Sigmoid colon (tissue), 7 donors: ENCODE measurements at places on chromosomes 12 and 14. TPM values are rescaled to one million over a fixed set of nuclear protein-coding genes. Genes with fewer than 3 reads are reported as not detected.
A peak's percentile ranks its signal among the peaks of the same experiment; 100 is the strongest.

HOXC12 gene
- total RNA-seq: not detected

GRCh38 chr12:121634836-121635235 is 8.5 kb downstream of the ORAI1 start:
- no peaks in the 10 kb centered on the region for H3K36me3 ChIP-seq
- H3K4me3 ChIP-seq: no peak overlapping the region
- no peaks in the 10 kb centered on the region for H3K27me3 ChIP-seq
- no peaks in the 10 kb centered on the region for H3K4me1 ChIP-seq
- no peak for DNase-seq

DNA sequence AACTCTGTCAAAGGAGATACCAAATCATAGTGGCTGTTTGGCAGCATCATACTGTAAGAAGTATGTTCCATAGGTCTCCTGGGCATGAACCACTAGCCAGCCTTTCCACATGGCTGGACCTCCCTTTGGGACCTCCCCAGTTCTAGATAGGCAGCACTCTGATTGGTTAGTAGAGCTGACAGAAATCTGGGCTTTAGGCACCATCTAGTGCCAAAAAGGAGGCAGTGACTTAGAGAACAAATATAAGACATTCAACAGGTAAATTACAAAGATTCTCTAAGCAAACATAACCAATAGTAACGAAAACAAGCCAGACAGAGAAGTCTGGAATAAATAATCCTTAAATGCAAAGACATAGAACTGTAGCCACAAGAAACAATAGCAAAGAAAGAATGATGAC is 148.0 kb upstream of the PDE3A start:
- peak overlapping the region; percentile 32 for H3K27ac ChIP-seq
- no peaks in the 10 kb centered on the region for H3K4me1 ChIP-seq
- no peak for DNase-seq
- H3K4me3 ChIP-seq: no peak overlapping the region

DNA sequence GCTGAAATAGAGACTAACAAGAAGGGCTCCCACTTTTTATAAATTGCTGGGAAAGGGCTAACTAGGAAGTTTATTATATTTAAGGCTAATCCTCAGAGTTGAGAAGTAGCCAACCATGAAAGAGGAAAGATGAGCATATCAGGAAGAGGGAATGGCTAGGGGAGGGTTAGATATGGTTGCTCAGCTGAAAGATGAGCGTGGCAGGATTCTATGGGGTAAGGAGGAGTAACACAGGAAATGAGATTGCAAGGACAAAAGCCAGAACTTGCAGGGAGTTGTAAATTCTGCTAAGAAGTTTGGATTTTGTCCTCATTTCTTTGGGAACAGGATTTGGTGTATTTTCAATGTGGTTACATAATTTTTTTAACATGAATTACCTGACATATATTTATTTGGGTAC is 127.4 kb upstream of the ATP2B1 start:
- no peak for DNase-seq
- H3K27me3 ChIP-seq: no peaks in the 10 kb centered on the region
- H3K4me1 ChIP-seq: no peaks in the 10 kb centered on the region
- H3K27ac ChIP-seq: no peak overlapping the region
- no peak overlapping the region for H3K4me3 ChIP-seq

DNA sequence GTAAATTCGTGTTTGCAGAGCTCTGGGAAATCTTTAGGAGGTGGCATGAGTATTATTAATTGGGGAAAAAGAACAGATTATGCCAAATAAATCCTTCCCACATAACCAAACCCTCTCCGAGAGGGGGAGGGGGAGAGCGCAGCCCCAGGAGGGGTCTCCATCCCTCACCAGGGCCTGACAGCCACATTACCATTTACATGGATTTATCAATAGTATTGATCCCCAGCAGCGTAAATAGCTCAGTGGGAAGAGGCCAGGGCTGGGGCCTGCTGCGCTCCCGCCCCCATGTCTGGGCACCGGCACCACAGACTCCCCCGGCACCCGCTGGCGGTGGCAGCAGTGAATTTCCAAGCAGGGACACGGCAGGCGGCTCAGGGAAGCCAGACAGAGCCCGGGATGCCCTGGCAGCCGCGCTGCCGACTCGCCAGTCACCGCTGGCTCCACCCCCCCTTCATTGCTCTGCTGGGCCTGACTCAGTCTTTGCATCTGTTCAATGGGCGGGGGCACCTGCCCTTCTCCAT is 2.4 kb downstream of the NCOR2 start:
- DNase-seq: no peak
- H3K4me3 ChIP-seq: peak overlapping the region; percentile 96
- H3K27ac ChIP-seq: peak overlapping the region; percentile 100
- H3K36me3 ChIP-seq: no peaks in the 10 kb centered on the region

DNA sequence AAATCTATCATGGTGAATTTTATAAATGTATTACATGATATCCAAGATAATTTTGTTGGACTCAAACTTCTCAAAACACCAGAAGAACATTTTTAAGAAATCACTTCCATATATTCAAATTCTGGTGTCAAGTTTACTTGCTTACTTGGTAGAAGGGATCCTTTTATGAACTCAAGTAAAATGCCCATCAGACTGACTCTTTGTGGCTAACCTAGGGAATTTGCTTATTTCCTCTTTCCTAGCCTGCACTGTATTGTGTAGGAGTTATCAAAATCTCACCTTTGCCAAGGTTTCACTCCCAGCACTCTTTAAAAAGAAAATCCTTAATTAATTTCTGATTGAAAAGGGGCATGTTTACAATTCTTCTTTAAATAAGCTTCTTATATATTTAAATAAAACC is 196.5 kb downstream of the DUSP6 start:
- no peak overlapping the region for H3K27ac ChIP-seq
- H3K36me3 ChIP-seq: no peaks in the 10 kb centered on the region
- no peaks in the 10 kb centered on the region for H3K27me3 ChIP-seq

DNA sequence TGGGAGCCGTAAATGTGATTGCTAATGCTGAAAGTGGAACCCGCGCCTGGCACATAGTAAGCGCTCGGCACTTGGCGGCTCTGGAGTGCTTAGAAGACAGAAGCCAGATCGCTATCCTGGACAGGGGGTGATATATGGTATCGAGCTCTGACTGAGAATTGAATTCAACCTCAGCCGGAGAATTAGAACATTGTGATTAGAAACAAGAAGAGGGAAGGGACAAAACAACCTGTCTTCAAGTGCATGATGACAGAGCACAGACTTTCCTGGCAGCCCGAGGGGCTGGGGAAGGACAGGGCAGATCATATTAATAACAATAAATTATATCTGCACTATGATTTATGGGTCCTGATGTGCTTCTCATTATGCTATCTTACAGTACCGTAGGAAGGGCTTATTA is 66.9 kb upstream of the TBX3 start:
- no peaks in the 10 kb centered on the region for H3K36me3 ChIP-seq
- no peak overlapping the region for H3K4me3 ChIP-seq
- DNase-seq: no peak
- H3K27ac ChIP-seq: no peak overlapping the region
- H3K4me1 ChIP-seq: peaks cover 17% of the 10 kb centered on the region
